ENCODE measurements at places on chromosomes 5 and 9.

- DNase-seq: peak; percentile 36
These were observed 727 bp upstream of the ADRB2 start for GRCh38 chr5:148825716-148826052.

DNA sequence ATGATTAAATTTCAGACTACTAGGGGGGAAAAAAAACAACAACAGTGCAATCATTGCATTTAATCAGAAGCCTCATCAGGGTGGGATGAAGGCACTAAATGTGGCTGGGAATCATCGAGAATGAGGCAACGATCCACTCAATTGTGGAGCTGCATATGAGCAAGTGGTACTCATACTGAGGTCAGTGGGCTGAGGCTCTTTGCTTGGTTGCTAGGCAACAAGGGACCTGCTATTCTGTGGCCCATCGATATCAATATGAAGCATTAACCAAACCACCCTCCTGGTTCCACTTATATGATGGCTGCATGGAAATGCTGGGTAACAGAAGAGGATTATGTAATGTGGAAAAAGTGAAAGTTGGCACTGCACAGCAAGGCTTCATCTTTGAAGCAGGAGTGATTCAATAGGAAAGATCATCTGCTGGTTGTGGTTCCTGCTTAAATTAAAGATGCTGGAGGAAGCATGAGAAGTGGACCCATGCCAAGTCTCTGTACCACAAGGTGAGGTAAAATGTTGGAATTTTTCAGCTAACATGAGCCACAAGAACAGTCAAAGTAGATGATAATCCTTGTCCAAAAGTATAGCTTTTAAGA lies 159.8 kb upstream of the HMHB1 start:
- DNase-seq: peak; percentile 49

GRCh38 chr5:32475334-32476097 lies 31.0 kb upstream of the ZFR start:
- DNase-seq: no peak

GRCh38 chr9:91562416-91562815 lies 138.8 kb upstream of the NFIL3 start:
- no peak for DNase-seq

DNA sequence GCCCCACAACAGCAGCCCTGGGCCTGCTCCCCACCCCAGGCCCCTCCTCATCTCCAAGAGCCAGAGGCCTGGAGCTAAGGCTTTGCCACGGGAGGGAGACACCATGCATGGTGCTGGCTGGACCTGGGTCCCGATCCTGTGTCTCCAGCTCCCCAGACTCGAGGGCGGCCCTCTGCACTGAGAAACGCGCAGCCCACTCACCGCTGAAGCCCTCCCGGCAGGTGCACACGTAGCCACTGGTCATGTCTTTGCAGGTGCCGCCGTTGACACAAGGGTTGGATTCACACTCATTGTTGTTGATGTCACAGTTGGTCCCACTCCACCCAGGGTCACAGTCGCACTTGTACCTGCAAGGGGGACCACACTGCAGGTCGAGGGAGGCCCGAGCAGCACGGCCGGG lies 30.4 kb upstream of the SEC16A start:
- no peak for DNase-seq

GRCh38 chr9:122228191-122228567 lies 578 bp downstream of the LHX6 start:
- DNase-seq: no peak

GRCh38 chr5:97338729-97339128 lies 155.7 kb upstream of the RIOK2 start:
- no peak for DNase-seq

GRCh38 chr9:114223564-114224246 lies 68.4 kb downstream of the COL27A1 start:
- DNase-seq: peak; percentile 58

Data from AG10803 (cell line).